GM04504 (cell line): ENCODE measurements at places on chromosomes 2 and 18.

GRCh38 chr2:221461901-221462300, 110.2 kb downstream of the EPHA4 start:
- DNase-seq, result no peak

DNA sequence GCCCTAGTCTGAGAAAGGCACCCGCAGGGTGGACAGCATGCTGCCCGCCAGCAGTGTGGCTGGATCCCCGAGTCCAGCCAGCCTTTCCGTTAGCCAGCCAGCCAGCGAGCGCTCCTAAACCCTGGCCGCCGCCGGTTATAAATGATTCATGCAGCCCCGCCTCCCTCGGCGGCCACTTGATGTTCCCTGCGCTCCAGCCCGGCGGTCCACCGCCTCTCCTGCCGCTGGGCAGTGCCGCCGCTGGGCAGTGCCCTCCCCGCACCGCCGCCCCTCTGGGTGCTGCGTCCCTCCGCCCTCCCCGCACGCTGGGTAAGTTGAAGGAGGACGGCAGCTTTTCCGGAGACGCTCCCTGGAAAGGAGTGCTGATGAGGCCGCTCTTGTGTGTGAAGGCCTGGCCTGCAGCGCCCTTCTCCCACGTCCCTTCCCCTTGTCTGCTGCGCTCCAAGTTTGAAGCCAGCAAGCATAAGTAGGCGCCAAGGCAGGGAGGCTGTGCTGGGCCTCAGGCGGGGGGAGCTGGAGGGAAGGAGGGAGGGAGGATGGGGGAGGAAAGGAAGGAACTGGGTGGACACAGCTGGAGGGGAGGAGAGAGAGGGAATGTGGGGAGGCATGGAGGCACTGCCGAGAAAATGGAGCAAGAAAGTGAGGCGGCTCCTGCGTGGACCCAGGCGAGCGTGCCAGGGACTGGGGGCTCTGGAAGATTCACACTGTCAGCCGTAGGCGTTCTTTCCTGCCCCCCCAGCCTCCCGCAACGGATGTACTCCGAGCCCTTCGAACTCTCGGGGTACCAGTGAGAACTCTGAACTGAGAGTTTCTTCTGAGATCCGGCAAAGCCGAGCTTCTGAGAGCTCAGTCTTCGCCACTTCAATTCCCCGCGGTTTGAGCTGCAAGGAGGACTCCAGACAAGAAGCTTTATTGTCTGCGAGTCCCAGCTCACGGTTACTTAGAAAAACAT, 131.9 kb downstream of the GLI2 start:
- no peak for DNase-seq

GRCh38 chr2:199903111-199903510, 8.0 kb upstream of the C2orf69 start:
- no peak for DNase-seq

DNA sequence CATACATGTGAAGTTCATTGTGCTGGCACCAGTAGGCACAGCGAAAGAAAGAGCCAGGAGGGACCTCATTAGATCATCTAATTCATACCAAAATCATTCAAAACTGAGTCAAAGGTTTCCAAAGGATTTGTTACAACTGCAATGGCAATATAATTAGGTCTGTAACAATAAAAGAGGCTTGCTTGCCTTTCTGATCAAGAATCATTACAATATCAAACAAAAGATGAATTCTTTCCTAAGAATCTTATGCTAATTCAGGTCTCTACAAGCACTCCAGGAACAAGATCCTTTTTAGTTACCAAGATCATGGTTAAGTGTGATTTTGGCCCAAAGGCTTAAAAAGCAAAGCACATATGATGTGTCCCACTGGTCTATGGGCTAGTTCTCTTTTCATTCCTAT, 41.9 kb upstream of the ITPRID2 start:
- DNase-seq, result no peak

DNA sequence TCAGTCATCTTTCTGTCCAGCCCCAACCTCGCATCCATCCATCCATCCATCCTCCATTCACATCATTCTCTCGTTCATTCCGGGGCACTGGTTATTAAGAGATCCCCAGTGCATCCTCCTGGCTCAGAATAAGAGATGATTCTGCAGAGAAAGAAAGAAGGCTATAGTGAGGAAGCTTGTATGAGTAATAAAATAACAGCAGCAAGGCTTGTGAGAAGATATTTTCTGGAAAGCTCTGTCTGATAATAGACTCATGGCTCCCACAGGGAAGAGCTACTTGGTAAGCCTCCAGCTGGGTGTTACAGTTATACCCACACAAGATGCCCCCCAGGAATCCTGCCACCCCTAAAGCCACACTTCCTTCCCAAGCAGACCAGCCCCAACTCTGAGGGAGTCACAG, 143.2 kb downstream of the MTCL1 start:
- DNase-seq, result no peak

- DNase-seq, result no peak
Measured at GRCh38 chr2:96881349-96882195, 11.7 kb upstream of the SEMA4C start.

DNA sequence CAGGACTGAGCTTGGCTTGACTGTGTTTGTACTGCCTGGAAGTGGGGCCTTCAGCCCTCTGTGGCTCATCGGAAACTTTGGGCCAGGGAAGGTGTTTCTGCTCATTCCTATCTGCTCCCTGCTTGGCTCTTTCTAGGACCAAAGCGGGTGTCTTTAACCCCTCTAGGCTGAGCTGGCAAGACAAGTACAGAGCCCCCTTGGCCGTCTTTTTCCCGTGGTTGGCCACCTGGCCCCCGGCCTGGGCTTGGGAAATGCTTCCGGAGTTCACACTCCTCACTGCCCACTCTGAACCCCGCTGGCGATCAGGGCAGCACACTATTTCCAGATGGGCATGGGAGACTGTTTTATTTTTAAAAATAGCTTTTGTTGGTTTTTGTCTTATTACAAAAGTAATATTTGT, 243.0 kb downstream of the DYSF start:
- DNase-seq, result no peak

DNA sequence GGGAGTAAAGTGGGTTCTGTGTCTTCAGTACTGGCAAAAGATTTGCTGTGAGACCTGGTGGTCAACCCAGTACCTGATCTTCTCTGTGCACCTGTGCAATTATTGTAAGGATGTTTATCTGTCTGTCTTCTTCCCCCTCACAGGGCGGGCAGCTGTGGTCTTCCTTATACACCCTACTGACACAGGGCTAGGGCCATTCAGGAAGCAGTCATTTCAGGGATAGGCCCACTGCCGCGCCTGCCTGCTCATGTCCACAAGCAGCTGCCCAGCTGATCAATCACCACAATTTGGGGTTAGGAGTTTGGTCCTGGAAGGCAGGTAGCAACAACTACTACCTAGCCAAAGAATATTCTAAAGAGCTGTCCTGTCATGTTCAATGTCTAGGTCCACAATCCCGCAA, 1.2 kb upstream of the CNNM4 start:
- no peak for DNase-seq

GRCh38 chr2:128717758-128718710, 399.4 kb upstream of the HS6ST1 start:
- DNase-seq, result no peak

DNA sequence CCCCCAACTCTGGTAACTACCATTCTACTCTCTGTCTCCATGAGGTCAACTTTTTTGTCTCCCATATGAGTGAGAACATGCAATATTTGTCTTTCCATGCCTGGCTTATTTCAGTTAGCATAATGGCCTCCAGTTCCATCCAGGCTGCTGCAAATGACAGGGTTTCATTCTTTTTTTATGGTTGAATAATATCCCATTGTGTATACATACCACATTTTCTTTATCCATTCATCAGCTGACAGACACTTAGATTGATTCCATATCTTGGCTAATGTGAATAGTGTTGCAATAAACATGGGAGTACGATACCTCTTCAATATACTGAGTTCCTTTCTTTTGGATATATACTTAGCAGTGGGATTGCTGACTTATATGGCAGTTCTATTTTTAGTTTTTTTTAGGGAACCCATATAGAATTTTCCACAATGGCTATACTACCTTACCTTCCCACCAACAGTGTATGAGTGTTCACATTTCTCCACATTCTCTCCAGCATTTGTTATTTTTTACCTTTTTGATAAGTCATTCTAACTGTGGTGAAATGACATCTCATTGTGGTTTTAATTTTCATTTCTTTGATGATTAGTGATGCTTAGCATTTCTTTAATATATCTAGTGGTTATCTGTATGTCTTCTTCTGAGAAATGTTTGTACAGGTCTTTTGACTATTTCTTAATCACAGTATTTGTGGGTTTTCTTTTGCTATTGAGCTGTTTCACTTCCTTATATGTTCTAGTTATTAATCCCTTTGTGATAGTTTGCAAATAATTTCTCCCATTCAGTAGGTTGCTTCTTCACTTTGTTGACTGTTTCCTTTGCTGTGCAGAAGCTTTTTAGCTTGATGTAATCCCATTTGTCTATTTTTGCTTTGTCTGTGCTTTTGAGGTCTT, 112.2 kb downstream of the SRBD1 start:
- no peak for DNase-seq

DNA sequence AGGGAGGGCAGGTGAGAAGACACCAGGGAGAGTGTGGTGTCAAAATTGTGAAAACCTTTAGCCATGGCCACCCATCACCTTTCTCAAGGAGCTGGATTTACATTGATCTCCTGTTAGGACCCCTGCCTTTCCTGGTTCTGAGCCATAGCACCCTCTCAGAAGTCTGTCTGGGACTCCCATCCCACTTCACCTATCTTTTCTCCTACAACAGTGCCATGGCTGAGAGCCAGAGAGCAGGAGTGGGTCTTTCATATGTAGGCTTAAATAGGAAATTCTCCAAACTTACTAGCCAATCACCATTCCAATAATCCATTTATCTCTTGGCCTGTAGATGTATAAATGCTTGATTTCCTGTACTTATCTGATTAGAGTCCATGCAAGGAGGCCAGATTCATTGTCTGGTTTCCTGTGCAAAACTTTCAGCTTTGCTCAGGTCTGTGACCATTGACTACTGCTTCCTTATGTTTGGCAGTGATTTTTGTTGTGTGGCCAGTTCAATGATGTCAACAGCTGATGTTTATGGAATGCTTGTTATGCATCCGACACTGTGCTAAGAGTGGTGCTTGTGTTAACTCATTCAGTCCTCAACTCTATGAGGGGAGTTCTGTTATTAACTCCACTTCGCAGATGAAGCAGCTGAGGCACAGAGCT, 57.6 kb upstream of the IGFBP5 start:
- DNase-seq, result no peak

- DNase-seq, result no peak
Measured at GRCh38 chr2:17030047-17030446, 364.4 kb upstream of the CYRIA start.

- no peak for DNase-seq
Measured at GRCh38 chr18:27276886-27277285, 91.8 kb upstream of the CHST9 start.

DNA sequence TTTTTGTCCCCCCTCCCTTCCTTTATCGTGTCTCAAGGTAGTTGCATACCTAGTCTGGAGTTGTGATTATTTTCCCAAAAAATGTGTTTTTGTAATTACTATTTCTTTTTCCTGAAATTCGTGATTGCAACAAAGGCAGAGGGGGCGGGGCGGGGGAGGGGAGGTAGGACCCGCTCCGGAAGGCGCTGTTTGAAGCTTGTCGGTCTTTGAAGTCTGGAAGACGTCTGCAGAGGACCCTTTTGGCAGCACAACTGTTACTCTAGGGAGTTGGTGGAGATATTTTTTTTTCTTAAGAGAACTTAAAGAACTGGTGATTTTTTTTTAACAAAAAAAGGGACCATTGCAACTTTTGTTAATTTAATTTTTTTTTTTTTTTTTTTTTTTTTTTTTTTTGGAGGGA, 2.1 kb downstream of the SOX11 start:
- DNase-seq, result no peak

DNA sequence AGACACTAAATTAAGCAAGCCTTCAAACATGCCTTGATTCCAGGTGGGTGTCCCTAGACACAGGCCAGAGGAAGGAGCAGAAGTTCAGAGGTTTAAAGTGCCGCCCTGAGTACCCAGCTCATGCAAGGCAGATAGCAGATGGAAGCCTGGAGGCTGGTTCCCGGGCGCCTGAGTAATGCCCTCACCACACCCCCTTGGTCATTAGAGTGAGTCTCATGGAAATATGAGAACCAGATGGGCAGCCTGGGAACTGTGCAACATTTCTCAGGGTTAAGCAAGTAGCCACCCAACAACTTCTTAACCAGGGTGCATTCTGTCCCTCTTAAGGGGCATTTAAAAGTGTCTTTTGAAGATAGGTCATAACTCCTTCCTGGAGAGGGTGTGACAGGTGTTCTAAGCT, 44.1 kb downstream of the TGFA start:
- DNase-seq, result no peak

GRCh38 chr2:188292348-188293239, 920 bp downstream of the GULP1 start:
- DNase-seq, result peak; percentile 54
